ENCODE measurements at places on chromosomes 4 and X.

DNA sequence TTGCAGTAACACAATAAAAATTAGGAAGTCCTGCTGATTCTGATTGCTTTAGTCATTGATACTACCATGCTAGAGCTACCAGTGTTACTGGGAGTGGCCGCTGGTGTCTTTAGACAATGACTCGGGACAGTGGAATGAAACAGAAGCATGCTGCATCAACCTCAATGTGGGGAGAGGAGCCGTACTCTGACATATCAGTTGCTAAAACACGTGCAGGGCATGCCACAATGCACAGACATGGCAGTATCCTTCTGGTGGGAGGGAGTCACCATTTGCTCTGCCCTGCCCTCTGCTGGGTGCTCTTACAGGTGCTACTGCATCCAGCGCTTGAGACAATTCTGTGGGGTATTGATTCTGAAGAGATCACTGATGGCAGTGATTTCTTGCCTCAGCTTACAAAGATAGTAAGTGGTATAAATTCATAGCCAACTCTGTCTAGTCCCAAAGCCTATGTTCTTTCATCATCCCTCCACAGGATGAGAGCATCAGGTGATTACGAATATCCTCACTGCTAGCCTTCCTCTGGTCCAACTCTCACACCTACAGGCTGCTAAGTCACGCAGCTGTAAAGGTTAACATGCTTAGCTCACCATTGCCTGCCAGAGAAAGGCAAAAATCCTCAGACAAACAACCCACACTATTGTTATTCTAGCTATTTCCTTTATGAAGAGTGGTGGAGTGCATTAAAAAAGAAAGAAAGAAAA lies 43.7 kb downstream of the NSG1 start:
- no peak for DNase-seq

- DNase-seq = no peak
These were observed 29.9 kb downstream of the C4orf51 start for GRCh38 chr4:145709843-145710242.

DNA sequence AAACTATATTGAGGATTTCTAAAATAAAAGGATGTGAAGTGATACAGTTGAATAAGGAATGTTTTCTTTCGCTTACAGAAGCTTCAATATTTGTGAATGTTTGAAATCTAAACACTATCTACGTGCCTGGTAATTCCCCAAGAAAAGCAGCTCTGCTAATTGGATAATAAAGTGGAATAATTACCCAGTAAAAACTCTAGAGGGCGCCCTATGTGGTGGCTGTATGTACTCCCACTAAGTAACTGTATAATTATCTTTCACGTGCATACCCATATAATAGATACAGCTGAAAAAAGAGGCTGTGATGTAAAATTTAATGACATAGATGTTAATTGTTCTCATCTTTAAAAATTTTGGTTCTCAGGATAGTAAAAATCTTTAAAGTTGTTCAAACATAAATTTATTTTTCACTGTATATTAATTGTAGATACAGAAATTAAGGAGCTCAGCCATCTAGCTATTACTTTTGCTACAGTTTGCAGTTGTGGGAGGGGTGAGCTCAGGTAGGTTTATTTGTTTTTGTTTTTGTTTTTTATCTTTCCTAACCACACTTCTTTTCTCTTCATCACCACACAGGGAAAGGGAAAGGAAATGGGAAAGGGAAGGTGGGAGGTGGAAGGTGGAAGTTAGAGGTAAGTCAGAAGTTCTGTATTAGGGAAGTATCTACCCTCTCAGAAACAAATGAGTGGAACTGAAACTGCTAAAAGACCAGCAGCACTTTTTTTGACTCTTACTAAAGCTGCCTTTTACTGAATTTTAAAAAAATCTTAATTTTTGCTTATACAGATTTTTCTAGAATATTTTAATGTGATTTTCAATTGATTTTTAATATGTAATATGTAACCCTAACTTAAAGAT lies 151.7 kb upstream of the RPS6KA6 start:
- DNase-seq = no peak

DNA sequence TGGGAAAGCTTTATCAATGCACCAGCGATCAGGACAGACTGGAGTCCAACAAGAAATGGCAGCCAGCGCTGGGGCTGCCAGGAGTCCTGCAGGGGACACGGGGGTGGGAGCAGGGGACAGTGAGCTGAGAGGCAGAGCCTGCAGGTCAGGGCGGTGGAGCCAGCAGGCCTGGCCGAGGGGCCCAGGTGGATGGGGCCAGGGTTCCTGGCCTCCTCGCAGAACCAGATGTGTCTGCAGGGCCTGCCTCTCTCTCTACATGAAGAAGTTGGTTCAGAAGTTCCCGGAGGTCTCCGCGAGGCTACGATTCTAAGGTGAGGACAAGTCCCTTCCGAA lies 63.6 kb downstream of the CPZ start:
- DNase-seq = no peak

- DNase-seq = no peak
These were observed 124.6 kb downstream of the NDST3 start for GRCh38 chr4:118158763-118159375.

GRCh38 chrX:107123750-107124149 lies 5.1 kb upstream of the RBM41 start:
- DNase-seq = no peak

GRCh38 chrX:40243755-40244515 lies 146.2 kb upstream of the BCOR start:
- DNase-seq = no peak

DNA sequence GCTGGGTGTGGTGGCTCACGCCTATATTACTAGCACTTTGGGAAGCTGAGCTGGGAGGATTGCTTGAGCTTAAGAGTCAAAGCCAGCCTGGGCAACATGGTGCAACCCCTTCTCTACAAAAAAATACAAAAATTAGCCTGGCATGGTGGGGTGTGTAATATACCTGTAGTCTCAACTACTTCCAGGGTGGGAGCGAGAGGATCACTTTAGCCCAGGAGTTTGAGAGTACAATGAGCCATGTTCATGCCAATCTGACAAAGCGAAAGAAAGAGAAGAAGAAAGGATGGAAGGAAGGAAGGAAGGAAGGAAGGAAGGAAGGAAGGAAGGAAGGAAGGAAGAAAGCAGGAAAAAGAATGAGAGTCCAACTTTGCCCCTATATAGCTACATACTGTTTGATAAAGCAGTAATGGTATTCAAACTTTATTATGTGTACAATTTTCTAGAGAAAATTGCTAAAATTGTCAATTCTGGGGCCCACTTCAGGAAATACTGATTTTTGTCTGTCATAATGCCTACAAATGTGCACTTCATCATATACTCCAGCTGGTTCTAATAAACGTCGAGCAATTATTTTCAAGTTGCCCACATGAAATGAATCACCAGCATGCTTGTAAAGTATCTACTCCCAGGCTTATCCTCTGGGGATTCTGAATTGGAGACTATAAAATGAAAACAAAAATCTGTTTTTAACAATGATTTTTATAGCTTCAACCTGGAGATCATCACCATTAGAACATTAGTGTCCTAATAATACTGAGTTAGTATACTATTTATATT lies 132.3 kb downstream of the NDST4 start:
- no peak for DNase-seq

- DNase-seq = no peak
These were observed 10.3 kb downstream of the SRPX2 start for GRCh38 chrX:100654261-100654660.

GRCh38 chr4:72602396-72603376 lies 33.7 kb upstream of the ADAMTS3 start:
- no peak for DNase-seq

DNA sequence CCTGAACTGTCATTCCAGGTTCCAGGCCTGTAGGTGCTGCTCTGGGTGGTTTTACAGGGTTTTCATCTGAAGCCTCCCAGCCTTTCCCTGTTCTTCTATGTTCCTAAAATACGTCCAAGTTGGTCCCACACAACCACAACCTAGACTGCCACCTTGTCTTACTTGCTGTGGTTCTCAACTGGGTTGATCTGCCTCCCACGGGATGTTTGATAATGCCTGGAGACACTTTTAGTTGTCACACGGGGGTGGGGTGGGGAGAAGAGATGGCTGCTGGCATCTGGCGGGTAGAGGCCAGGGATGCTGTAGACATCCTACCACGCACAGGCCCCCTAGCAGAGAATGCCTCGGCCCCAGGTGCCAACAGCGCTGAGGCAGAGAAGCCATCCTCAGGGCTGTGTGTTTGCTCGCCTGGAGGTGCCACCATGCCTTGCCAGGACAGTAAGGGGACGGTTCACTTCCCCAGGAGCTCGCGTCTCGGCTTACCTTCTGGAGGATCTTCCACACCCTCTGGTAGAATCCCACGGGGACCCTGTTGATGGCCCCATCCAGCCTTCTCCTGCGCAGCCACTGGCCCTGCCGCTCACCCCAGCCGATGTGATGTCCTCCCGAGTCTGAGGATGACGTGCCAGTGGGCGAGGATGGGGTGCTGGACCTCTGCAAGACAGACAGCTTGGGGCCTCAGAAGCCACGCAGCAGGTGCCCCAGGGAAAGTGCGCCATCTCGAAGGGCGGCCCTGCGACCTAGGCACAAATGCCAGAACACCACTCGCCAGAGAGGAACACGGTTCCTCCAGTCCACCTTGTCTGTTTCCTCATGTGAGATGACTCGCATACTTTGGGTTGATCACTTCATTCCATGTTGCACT lies 87.0 kb downstream of the PHKA2 start:
- DNase-seq = no peak

- DNase-seq = no peak
These were observed 5.6 kb upstream of the PCDH7 start for GRCh38 chr4:30714408-30715031.

DNA sequence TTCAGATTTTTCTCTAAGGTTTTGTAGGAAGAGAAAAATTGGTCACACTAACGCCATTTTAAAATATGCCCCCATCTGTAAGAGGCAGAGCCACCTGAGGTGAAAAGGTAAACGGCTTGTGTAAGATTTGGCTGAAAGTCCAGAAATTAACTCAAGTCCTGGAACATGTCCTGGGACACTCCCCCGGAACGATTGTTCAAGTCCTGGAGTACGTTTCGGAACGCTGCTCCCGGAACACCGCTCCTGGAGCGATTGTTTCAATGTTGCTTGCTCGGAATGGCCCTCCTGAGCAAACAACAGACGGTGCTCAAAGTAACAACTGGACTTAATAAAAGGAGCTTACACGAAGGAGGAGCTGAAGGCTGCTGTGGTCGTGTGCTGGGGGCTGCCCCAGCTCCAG lies 796.5 kb upstream of the SLIT2 start:
- no peak for DNase-seq

DNA sequence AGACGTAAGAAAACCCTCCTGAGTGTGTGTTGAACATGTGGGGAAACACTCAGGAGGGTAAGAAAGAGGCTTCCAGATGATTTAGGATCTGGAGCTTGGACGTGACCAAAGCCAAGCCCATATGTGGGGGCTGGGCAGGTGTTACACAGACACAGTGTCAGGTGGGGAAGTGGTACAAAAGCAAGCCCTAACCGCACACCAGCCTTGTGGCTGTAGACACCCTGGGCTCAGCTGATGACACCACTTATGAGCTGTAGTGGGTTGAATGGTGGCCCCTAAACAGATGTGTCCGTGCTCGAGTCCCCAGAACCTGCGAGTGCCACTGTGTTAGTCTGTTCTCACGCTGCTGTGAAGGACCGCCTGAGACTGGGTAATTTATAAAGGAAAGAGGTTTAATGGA lies 25.0 kb upstream of the NSG1 start:
- no peak for DNase-seq

- DNase-seq = peak; percentile 19
These were observed 27.8 kb upstream of the ADH7 start for GRCh38 chr4:99462875-99463464.

DNA sequence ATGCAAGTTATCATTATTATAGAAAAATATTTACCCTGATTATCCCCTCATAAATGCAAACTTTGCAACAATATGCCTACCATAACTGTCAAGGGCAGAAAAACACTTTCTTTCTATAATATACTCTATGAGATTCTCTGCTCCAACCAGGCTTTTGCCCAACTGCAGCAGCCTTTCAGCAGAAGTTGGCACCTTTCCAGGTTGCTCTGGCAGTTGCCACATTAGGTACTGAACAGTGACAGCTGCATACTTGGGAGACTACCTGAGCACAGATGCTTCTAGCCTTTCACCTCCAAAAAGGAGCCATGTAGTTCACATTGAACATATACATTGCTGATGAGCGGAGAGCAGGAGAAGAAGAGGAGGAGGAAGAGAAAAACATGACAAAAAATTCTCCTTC lies 69.5 kb upstream of the BRWD3 start:
- no peak for DNase-seq

GRCh38 chr4:164779811-164780216 lies 25.9 kb downstream of the SMIM31 start:
- no peak for DNase-seq

DNA sequence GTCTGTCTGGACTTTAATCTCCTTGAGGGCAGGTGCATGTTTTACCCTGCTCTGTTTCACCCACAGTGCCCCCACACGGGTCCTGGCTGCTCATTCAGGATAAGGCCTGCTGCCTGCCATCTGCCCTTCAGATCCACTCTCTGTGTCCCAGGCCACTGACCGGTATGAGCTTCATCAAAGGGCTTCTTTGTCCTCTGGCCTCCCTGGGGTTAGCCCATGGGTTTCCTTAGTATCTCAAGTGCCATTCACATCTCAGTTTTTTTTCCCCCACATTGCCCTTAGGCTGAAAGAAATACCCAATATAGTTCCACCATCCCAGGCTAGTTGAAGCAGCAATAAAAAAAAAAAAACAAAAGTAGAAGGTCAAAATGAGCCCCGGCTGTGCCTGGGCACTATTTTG lies 9.3 kb downstream of the CD99L2 start:
- DNase-seq = no peak

- DNase-seq = no peak
These were observed 15.2 kb downstream of the HSD17B11 start for GRCh38 chr4:87375719-87376291.

GRCh38 chr4:81454948-81455347 lies 16.8 kb downstream of the RASGEF1B start:
- DNase-seq = no peak

DNA sequence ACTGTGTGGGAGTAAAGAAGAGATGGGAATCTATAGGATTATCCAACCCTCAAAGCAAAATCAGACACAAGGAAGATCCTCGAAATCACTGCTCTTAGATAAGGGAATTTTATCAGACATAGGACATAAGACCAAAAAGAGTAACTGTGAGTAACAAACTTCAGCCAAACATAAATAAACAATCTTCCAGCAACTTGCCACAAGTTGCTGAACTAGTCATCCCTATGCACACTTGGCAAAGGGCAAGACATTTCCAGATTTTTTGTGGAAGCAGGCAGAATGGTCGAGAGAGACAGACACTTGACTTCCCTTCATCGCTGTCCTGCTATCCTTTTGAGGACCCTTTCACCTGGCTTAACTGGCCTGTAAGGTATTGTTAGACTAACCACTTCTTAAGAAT lies 89.6 kb downstream of the KCNIP4 start:
- DNase-seq = no peak

GRCh38 chrX:39764441-39764914 lies 333.3 kb downstream of the BCOR start:
- DNase-seq = no peak

DNA sequence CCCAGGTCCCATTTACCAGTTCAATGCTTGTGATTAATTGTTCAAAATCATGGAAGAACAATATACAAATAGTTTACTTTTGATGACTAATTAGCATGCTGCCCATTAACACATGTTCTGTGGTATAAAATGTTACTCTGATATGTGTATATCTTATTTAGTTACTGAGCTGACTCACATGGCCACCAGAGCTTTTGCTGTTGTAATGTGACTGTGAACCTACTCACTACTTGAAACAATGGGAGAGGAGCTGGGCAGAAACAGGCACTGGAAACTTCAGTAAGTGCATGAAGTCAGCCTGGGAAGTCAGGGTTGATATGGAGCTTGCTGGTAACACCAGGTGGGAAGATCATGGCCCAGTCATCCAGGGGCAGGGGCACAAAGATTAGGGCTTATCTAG lies 72.7 kb upstream of the MAD2L1 start:
- no peak for DNase-seq

All from gastrocnemius medialis (tissue), 4 donors.